ENCODE measurements at places on chromosomes 1 and 21.

DNA sequence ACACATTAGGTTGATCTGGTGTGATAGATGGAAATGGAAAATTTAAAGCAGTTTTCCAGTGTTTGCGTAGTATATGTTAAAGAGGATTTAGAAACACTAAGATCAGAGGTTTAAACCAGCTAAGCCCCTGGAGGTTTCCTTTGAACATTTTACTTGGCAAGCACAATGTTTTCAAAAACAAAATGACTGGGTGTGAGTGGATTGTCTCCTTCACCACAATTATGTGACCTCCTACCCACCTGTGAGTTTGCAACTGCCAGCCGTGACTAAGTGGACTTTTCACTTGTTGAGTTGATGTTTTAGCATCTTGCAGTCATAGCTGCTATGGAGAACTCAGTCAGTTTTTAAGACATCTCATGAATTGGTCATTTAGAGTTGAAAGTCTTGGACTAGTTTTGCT is 4.7 kb downstream of the CCDC190 start:
- peak; percentile 56 for DNase-seq

GRCh38 chr1:186183970-186184628 is 191.0 kb downstream of the TPR start:
- peak; percentile 73 for DNase-seq

GRCh38 chr1:36920801-36921405 is 113.4 kb downstream of the GRIK3 start:
- no peak for DNase-seq

GRCh38 chr1:119687434-119688079 is 24.2 kb upstream of the PHGDH start:
- no peak for DNase-seq

- DNase-seq = no peak
Observed at GRCh38 chr1:156853761-156854160, 5.2 kb downstream of the INSRR start.

DNA sequence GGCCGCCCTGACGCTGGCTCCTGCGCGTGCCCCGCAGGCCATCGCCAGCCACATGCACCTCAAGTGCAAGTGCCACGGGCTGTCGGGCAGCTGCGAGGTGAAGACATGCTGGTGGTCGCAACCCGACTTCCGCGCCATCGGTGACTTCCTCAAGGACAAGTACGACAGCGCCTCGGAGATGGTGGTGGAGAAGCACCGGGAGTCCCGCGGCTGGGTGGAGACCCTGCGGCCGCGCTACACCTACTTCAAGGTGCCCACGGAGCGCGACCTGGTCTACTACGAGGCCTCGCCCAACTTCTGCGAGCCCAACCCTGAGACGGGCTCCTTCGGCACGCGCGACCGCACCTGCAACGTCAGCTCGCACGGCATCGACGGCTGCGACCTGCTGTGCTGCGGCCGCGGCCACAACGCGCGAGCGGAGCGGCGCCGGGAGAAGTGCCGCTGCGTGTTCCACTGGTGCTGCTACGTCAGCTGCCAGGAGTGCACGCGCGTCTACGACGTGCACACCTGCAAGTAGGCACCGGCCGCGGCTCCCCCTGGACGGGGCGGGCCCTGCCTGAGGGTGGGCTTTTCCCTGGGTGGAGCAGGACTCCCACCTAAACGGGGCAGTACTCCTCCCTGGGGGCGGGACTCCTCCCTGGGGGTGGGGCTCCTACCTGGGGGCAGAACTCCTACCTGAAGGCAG is 23.4 kb upstream of the ARF1 start:
- DNase-seq = no peak

DNA sequence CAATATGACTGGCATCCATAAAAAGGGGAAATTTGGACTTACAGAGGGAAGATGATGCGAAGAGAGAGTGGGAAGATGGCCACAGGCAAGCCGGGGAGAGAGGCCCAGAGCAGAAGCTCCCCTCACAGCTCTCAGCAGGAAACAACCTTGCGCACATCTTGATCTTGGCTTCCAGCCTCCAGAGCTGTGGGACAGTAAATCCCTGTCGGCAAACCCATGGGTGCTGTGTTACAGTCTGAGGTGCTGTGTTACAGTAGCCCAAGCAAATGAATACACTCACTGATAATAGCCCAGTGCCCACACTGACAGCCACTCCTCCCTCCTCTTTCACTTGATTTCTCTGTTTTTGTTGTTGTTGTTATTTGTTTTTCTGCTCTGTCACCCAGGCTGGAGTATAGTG is 22.4 kb downstream of the CDCA8 start:
- no peak for DNase-seq

DNA sequence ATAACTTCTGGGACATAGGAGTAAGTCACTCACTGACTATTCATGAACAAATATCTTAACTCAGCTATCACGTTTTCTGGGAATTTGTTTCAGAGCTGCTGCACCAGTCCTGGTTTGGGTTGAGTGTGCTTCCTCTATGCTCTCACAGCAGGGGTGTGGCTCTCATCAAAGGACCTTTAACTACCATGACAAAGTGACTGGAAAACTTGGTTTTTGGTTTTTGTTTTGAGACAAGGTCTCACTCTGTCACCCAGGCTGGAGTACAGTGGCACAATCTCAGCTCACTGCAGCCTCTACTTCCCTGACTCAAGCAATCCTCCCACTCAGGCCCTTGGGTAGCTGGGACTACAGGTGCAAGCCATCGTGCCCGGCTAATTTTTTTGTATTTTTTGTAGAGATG is 4.1 kb downstream of the ILDR2 start:
- no peak for DNase-seq

- no peak for DNase-seq
Observed at GRCh38 chr1:108878160-108878469, 1.3 kb downstream of the GPSM2 start.

- DNase-seq = no peak
Observed at GRCh38 chr1:3155056-3155925, 86.3 kb downstream of the PRDM16 start.

DNA sequence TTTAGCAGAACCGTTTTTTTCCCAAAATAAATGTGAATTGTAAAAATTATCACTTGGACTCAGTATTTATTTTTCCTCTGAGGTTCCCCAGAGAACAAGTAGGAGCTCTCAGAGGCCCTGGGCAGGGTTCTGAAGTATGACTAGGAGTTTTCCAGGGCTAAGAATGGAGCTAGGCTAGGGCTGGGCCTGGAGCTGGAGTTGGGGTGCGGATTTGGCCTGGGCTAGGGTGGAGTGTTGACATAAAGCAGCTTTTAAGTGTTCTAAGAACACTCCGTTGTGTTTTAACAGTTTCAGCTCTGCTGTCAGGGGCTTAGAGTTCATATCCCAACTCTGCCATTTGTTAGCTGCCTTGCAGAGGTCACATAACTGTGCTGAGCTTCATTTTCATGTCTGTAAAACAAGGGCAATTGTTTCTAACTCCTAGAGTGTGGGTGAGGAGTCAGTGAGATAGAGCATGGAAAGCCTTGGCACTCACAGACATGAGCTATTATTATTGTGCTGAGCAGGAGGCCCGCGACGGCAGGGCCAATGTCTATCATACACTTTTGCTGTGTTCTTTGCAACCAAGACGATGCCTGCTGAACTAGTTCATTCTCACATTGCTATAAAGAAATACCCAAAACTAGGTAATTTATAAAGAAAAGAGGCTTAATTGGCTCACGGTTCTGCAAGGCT is 51.1 kb downstream of the LACTBL1 start:
- DNase-seq = no peak

- no peak for DNase-seq
Observed at GRCh38 chr21:36966821-36967768, 626 bp upstream of the HLCS start.

- DNase-seq = no peak
Observed at GRCh38 chr1:233641029-233641428, 27.1 kb downstream of the KCNK1 start.

DNA sequence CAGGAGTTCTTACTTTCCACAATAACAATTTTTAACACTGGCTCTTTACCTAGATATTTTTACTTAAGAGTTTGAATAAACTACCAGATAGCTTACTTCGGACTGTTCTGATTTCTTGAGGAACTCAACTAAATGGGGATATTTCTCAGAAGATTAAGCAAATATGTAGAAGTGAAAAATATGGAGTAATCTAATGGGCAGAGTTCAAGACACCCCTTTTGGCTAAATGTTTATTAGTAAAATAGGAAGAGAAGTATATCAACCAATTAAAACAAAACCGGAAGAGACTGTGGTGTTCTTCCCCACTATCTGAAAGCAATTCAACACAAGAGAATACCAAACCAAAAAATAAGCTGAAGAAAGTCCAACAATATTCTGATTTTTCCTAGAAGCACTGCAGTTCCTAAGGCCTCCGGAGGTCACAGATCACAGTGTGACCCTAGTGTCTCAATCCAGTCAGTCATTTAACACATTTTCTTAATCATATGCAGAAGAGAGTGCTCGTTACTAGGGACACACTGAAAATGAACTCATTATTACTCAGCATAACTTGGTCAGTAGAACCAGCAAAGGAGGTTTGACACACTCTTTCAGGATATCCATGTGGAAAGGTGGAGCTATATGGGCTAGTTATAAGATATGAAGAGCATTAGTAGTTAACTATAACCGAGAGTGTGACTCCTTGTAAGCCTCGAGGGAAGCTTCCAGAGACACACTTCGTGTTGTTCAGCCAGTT is 5.2 kb downstream of the SIPA1L2 start:
- DNase-seq = no peak

GRCh38 chr1:175089136-175089718 is 21.6 kb downstream of the TNN start:
- no peak for DNase-seq

- no peak for DNase-seq
Observed at GRCh38 chr1:110019770-110020169, 14.7 kb upstream of the STRIP1 start.

GRCh38 chr1:237677979-237678378 is 212.7 kb downstream of the ZP4 start:
- peak; percentile 39 for DNase-seq

- DNase-seq = peak; percentile 77
Observed at GRCh38 chr1:107139833-107140702, 771 bp upstream of the NTNG1 start.

GRCh38 chr1:116982319-116983004 is 19.1 kb upstream of the CD101 start:
- no peak for DNase-seq

- DNase-seq = no peak
Observed at GRCh38 chr1:154911691-154912550, 24.6 kb downstream of the PMVK start.

DNA sequence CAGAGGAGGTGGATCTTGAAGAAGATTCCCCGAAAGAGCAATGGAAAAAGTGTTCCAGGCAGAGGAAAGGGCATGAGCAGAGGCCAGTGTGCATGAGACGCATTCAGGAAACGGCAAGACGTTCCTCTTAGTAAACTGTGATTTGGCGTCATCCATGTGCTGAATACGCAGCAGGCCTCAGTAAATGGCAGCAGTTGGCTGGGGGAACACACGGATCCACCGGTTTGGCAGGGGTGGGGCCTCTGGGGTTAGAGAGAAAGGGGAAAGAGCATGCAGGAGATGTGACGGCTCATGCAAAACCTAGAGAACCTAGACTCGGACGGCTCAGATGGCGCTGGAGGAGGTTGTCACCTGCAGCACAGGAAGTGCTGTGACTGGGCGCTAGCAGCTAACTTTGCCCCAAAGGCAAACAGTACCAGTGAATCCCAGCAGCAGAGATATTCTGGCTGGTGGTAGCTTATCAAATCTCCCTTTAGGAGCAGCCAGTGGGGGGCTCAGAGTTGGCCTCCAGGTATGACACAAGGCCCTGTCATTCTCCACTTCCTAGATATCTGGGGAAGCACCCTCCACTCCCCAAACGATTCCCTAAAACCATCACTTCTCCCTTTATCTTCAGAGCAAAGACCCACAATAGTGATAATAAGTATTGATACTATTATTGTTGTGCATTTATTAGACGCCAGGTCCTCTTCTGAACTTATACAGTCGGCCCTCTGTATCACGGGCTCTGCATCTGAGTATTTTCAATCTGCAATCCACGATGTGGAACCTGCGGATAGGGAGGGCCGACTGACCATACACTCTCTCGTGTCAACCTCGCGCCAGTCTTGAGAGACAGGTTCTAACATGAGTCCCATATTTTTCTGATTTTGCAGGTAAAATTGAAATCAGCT is 7.6 kb downstream of the LAPTM5 start:
- DNase-seq = no peak

GRCh38 chr1:2414297-2414958 is 2.1 kb upstream of the PEX10 start:
- DNase-seq = peak; percentile 20

DNA sequence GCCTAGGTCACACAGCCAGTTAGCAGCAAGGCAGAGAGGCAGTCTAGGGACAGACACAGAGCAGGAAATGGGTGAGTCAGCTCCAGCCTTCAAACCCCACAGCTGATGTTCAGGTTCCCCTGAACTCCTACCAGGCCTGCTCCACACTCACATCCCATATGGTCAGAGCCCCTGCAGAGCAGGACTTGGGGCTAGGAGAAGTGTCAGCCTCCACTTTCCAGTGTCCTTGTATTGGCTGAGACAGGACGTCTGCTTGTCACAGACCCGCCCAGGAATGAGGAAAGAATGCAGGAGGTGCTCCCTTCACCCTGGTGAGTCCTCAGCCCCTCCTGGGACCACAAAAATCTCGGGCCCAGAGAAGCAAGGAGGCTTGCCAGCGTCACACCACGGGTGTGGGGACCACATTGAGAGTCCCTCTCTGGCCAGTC is 92.5 kb downstream of the LACTBL1 start:
- DNase-seq = peak; percentile 25

GRCh38 chr21:41632748-41633475 is 125.0 kb upstream of the TMPRSS2 start:
- no peak for DNase-seq

GRCh38 chr1:208177656-208178055 is 66.5 kb downstream of the PLXNA2 start:
- no peak for DNase-seq

DNA sequence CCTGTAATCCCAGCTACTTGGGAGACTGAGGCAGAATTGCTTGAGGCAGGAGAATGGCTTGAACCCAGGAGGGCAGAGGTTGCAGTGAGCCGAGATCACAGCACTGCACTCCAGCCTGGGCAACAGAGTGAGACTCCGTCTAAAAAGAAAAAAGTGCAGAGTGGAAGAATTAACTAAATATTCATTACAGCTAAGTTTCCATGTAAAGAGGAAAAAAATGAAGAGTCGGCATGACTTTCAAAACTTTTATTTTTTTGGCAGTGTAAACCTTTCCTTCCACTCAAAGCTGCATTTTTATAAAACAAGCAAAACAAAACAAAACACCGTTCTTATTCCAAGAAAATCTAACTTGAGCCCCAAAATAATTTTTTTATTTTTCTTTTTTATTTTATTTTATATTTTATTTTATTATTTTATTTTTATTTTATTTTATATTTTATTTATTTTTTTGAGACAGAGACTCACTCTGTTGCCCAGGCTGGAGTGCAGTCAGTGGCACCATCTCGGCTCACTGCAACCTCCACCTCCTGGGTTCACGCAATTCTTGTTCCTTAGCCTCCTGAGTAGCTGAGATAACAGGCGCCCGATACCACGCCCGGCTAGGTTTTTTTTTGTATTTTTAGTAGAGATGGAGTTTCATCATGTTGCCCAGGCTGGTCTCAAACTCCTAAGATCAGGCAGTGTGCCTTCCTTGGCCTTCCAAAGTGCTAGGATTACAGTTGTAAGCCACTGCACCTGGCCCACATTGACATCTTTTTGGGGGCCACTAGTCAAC is 62.9 kb downstream of the PACC1 start:
- no peak for DNase-seq
